Heart right ventricle (tissue), 16 donors: ENCODE measurements at places on chromosomes 2 and 18. TPM values are rescaled to one million over a fixed set of nuclear protein-coding genes. Genes with fewer than 3 reads are reported as not detected.

ARHGAP28 gene
- total RNA-seq: 2.0 TPM

EML6 gene
- 0.30 TPM for total RNA-seq

TMEM163 gene
- 0.32 TPM for total RNA-seq

FMNL2 gene
- 3.3 TPM for total RNA-seq

- no peak for DNase-seq
Measured at GRCh38 chr18:68666381-68666780, 48.5 kb downstream of the TMX3 start.

- DNase-seq: no peak
Measured at GRCh38 chr2:96924775-96925747, 55.2 kb upstream of the SEMA4C start.

- peak; percentile 8 for DNase-seq
Measured at GRCh38 chr2:120177001-120177621, 46.1 kb downstream of the TMEM185B start.

- DNase-seq: peak; percentile 40
Measured at GRCh38 chr18:80171054-80171872, 62.2 kb downstream of the ADNP2 start.

- no peak for DNase-seq
Measured at GRCh38 chr18:52152036-52152435, 188.0 kb upstream of the DCC start.

- no peak for DNase-seq
Measured at GRCh38 chr2:48116497-48116896, 210.2 kb upstream of the FBXO11 start.

DNA sequence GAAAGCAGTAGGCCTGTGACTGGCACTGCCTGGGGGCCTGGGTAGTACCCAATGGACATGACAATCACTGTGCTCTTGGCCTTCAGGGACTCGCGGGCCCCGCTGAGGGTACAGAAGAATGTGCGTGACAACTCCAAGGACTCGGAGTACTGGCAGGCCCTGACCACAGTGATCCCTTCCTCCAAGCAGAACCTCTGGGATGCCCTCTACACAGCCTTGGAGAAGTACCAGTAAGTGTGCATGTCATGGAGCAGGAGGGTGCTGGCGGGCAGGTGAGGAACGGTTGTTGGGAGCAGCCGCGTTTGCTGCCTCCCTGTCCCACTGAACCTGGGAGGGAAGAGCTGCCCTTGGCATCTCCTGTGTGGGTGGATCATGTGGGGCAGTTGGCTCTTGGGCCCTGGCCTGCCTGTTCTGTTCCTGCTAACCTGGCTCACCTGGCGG lies 23.3 kb downstream of the OTOF start:
- no peak for DNase-seq

DNA sequence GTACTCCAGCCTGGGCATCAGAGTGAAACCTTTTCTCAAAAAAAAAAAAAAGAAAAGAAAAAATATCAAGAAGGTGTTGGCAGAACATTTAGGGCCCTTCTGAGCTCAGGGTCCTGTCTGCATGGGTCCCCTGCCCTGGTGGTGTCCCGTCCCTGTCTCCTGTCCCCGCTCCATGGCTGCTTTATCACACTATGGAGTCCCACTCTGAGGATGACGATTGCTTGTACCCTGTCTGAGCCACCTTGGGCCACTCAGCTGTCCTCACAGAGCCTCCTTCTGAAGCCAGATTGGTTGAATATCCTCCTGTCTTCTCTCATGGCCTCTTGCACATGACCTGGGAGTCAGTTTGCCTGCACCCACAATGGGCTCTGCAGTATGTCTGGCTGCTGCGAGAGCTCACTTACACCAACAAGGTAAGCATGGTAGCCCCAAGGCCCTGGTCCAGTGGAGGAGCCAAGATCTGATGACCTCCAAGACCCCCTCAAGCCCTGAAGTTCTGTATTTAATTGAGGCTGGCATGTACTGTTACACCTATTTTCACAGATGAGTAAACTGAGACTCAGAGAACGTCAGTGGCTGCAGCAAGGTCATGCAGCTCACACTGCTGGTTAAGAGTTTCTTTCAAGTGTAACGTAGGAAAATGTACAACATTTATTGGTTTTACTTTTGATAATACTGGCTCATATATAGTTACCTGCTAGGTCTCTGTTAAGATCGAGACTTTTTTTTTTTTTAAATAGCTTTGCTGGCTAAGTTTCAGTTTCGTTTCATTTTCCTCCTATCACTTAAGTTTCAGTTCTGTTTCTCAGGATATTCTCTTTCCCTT lies 16.9 kb upstream of the ZCCHC2 start:
- DNase-seq: no peak

- no peak for DNase-seq
Measured at GRCh38 chr2:171260471-171261424, 100.1 kb upstream of the TLK1 start.
